ENCODE measurements at places on chromosomes 16 and 17.
A peak's percentile ranks its signal among the peaks of the same experiment; 100 is the strongest.

DNA sequence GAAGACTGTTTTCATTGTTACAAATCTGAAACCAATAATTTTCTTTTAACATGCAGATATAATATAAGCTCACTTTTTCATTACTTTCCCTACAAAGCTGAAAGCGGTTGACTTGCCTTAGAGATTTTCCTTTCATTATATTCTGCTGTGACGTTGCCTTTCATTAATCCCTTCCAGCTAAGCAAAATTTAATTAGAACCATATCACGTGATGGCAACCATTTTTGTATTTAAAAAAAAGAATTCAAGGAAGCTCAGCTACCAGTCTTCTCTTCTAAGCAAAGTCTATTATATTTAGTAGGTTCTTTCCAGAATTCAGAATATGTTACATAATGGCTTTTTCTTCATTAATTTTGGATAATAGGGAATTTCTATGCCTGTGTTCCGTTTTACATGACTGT, 186.5 kb downstream of the PRKCA start:
- DNase-seq, result no peak

DNA sequence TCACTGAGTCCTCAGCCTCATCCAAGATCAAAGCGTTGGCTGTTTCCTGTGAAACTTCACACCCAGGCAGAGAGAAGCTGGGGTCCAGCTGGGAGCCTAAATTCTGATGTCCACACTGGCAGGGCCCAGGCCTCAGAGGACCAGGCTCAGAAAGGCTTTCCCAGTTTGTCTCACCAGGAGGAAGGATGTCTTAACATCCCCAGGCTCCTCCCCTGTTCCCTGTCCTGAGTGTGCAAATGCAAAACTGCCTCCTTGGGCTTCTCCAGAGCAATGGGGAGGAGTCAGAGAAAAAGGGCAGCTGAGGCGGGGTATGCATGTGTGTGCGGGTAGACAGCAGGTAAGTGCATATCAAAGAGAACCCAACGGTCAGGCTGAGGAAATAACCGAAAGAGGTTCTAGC, 45.7 kb downstream of the CUEDC1 start:
- DNase-seq, result no peak

DNA sequence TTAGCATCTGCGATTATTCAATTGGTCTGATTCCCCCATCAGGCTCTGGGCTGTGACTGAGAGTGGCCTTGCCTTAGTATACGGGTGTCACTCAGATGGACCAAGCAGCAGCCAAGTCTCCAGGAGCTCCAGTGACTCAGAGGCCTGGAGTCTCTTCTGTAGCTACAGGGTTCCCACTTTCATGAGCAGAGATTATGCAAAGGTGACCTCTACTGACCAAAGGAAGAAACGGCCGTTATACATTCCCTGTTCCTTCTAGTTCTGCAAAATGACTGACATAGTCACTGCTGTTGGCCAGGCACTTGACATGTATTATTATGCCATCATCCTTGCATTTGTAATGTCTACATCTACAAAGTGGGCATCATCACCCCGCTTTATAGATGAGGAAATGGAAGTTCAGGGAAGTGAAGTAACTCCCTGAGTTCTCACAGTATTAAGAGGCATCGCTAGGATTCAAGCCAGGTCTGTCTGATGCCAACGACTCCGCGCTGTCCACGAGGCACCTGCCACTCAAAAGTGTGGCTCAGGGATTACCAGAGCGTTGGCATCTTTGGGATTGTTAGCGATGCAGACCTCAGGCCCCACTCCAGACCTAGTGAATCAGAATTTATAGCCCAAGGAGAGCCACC, 23.3 kb downstream of the SLC38A7 start:
- peak; percentile 87 for DNase-seq

DNA sequence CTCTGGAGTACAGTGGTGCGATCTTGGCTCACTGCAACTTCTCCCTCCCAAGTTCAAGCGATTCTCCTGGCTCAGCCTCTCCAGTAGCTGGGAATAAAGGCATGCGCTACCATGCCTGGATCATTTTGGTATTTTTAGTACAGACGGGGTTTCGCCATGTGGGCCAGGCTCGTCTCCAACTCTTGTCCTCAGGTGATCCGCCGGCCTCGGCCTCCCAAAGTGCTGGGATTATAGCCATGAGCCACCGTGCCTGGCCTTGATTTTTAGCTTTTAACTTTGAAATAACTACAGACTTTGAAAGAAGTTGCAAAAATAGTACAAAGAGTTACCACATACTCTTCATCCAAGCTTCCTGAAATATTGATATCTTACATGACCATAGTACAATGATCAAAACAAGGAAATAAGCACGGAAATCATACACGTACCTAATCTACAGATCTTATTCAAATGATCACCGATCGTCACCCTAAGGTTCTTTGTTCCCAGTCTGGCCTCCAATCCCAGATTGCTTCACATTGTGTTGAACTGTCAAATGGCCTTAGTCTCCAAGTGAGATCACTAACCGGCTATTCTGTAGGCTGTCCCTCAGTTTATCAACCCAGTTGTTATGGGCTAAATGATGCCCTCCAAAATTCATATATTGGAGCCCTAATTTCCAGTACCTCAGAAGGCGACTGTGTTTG, 18.4 kb downstream of the NPIPA1 start:
- DNase-seq, result no peak

DNA sequence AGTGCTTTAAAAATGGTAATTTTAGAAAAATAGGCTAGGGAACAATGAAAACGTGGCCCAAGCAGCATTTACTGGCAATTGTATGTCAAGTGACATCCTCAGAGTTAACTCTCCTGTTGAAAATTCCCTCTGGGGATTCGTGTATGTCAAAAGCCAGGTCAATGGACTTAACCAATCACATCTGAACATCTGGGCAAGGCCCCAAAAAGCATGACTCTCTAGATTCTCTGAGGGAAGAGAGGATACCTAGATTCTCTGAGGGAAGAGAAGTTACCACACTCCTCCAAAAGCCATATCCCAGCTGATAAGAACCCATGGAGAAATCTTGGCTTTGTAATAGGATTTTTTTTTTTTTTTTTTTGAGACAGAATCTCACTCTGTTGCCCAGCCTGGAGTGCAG, 23.5 kb downstream of the NFE2L1 start:
- no peak for DNase-seq

- no peak for DNase-seq
These were observed 1.8 kb upstream of the ZPBP2 start for GRCh38 chr17:39866013-39866730.

GRCh38 chr16:83692224-83692623, 115.6 kb upstream of the HSBP1 start:
- DNase-seq, result no peak

GRCh38 chr17:4807605-4808377, 839 bp downstream of the PLD2 start:
- no peak for DNase-seq

DNA sequence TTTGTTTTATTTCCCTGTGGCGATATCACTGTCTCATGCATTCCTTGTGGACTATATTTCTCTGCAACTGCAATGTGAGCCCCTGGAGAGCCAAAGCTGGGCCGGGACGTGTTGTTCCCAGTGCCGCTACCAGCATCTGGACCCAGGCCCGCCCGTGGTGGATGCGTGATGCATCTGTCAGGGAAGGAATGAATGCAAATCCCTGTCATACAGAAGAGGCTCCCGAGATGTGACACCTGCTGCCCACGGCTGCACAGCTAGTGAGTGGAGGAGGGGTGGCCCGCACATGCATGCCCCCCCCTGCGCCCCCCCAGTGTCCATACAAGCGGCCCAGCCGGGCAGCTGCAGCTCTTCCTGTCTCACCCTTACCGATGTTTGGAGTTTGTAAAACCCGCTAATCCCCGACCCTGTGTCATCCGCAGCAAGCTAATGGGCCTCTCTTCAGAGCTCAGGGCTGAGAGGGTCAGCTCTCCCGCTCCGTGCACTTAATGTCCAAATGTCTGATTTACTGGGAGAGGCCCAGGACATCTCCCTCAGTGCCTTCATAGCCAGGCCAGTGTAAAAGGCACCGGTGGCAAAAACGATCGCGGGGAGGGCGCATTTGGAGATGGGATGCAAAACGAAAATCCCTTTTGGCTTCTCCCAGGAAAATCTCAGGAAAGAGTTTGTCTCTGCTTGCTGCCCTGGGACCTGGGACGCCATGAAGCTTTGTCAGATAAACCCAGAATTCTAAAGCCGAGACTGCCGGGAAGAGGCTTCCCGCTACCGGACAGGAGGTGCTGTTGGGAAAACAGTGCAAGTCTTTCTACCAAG, 91.8 kb downstream of the FOXL1 start:
- DNase-seq, result peak; percentile 56

- no peak for DNase-seq
These were observed 340.7 kb downstream of the SNX29 start for GRCh38 chr16:12317121-12317810.

DNA sequence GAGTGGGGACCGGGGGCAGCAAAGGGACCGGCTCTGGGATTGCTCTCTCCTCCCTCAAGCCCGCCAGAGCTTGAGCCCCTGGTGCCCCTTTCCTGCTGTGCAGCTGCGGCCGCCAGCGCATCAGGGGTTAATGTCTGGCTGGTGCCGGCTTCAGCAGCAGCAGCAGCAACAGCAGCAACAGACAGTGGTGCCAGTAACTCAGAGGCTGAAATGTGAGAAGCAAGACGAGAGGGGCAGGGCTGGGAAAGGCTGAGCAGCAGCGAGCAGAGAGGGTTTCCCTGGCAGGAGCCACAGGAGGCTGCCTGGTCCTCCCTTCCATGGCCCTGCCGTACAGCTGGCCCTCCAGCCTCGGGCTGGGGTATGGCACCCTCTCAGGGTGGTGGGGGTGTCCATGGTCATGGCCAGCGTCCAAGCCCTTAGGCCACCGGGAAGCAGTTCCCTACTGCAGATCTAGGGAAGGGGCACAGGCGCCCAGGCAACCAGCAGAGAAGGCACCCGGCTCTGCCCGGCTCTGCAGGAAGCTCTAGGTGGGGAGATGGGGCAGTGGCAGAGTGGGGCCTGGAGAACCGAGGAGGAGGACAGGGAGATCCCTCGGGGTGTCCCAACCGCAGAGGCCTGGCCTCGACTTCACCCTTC, 21.1 kb upstream of the TFAP4 start:
- peak; percentile 71 for DNase-seq

GRCh38 chr17:8155231-8155995, 3.2 kb upstream of the PER1 start:
- DNase-seq, result no peak

- no peak for DNase-seq
These were observed 20.7 kb upstream of the MRTFB start for GRCh38 chr16:14050291-14051027.

- DNase-seq, result no peak
These were observed 334.8 kb downstream of the SNX29 start for GRCh38 chr16:12311309-12311708.

Measured in HCEC 1CT (cell line).